ENCODE measurements at places on chromosomes 11 and 22.

DNA sequence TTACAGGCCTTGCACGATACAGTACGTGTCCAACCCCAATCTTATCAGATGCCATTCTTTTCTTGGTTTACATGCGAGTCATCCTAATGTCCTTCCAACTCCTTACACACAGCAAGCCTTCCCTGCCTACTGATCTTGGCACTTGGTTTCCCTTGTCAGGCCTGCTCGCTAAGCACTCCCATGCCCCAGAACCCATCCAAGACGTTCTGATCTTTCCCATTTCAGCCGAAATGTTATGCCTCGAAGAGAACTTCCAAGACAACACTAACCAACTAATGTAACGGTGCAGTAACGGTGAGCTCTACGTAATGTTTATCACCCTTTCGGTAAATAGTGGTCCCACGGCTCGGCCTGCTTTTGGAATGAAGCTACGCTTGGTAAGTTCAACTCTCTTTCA, 521 bp downstream of the PES1 start:
- DNase-seq = no peak

- no peak for DNase-seq
These were observed 35.4 kb upstream of the NFRKB start for GRCh38 chr11:129930743-129931142.

DNA sequence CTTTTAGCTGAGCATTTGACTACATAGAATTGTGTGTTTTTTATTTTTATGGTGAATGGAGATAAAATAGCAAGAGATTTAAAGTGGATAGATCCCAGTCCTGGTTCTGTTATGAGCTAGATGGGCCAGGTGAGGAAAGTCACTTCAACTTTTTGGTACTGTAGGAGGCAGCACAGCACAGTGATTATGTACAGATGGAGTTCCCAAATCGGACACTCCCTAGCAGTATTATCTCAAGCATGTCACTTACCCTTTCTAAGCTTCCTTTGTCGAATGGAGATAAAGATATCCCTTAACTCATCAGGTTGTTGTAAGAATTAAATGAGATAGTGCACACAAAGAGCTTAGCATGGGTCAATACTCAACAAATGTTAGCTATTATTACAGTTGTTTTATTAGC, 5.3 kb downstream of the EXPH5 start:
- no peak for DNase-seq

GRCh38 chr11:109957601-109958000, 135.6 kb upstream of the ZC3H12C start:
- DNase-seq = no peak

DNA sequence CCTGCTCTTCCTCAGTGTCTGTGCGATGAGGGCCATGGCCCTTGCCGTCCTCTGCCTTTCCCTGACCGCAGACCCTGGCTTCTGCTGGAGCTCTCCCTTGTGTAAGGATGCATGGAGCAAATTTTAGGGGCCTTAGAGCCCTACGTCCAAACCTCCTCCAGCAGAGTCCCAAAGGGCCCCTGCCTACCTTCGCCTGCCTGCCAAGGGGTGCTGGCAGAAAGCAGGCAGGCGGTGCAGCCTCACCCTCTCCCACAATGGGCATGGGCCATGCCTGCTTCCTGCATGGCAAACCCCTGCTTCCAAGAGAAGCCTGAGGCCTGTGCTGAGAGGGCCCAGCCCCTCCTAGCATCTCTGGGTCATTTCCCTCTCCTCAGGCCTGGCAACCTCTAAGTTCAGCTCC, 71.3 kb upstream of the FGF3 start:
- no peak for DNase-seq

GRCh38 chr22:42964994-42965699, 49.8 kb downstream of the PACSIN2 start:
- DNase-seq = no peak

GRCh38 chr11:10667521-10667885, 26.1 kb downstream of the IRAG1 start:
- DNase-seq = no peak

- no peak for DNase-seq
These were observed 78.3 kb upstream of the SHISAL1 start for GRCh38 chr22:44391015-44391414.

DNA sequence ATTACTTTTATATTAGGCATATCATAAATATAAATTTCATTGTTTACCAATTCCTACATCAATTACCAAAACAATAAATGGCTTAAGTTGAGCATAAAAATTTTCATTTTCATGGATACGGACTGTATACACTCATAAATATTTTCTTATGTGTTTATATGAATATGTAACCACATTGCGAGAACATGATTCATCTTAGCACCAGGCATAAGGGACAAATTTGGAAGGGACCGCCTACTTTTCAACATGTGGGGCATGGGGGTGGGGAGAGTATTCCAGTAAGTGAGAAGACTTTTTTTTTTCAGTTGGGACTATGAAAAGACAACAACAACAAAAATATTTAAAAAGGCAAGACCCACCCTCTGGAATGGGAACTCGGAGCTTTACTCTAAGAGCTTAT, 296.1 kb downstream of the RAB38 start:
- no peak for DNase-seq

DNA sequence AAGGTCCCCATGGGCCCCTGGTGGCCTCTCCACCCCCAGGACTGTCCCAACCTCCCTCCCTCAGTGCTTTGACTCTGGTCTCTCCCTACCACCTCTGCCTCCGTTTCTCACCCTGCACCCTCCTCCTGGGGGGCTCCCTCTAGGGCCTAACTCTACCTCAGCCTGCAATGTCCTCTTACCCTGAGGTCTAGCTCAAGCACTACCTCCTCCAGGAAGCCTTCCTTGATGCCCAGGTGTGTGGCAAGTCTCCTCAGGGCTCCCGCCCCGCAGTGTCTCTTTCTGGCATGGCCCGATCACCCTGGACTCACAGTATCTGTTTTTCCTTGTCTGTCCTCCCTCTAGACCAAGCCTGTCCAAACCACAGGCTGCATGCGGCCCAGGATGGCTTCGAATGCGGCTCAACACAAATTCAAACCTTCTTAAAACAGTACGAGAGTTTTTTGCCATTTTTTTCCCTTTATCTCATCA, 90.8 kb downstream of the PHF21B start:
- no peak for DNase-seq

- no peak for DNase-seq
These were observed 94.9 kb upstream of the SEPTIN5 start for GRCh38 chr22:19619144-19620009.

DNA sequence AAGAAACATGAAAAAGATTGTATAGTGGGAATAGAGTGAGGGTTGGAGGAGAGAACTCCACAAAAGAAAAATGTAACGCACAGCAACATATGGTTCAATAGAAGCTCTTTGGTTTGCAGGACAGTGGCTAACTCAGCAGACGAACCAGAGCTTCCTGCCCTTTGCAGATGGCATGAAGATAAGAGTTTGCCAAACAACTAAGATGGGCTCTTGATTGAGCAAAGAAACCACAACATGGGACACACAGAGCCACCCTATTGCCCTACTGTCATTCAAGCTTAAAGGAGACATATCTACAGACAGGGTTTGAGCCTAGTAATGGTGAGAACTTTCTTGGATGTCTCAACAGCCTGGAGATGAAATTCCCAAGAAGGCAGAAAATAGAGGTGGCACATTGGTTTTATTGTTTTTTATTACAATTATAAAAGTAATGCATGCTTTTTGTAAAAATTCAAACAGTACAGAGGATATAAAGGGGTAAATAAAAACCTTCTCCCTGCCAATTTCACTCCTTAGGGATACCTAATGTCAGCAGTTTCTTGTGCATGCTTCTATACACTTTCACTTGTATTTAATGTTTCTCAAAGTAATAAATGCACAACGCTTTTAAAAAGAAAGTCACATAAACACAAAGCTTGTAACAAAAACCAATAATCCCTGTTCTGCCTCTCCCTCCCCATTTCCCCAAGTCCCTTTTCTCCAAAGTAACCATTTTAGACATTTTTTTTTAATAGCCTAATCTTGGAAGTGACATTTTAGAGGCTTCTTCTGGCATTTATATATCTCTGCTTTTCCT, 63.7 kb downstream of the COPB1 start:
- DNase-seq = no peak

DNA sequence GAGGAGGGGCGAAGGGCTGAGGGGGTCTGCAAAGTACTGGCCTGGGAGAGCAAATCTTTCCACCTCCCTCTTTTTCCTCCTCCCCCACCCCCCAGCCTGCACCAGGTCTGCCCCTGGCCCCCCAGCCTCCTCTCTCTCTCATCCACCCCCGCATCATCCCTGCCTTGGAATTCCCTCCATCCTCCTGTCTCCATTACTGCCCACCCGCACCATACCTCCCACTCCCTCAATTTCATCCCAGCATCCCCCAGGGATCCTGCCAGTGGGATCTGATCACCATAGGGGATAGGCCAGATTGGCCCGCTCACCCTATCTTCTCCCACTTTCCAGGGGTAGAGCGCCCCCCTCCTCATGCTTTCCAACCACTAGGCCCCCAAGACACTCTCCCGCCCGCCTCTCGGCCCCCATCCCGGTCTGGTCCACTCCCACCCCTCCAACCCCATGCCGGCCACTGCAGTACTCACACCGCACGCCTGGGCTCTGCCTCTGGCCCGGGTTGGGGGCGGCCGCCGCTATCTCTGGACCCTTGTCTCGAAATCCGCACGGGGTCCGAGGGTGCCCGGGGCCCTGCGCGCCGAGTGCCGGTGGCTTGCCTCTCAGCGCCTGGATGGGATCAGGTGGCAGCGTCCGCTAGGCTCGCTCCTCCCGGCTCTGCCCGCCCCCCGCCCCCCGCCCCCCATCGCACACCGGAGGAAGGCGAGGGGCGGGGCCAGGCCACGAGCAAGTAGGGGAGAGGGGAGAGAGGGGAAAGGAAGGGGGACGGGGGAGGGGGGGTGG, at the start of gene GAL3ST3:
TSS of gene GAL3ST3 (minus strand) at position 615 of the 777 bp plus-strand sequence. CDS start 3,746 bp downstream, outside the sequence.
- no peak for DNase-seq

DNA sequence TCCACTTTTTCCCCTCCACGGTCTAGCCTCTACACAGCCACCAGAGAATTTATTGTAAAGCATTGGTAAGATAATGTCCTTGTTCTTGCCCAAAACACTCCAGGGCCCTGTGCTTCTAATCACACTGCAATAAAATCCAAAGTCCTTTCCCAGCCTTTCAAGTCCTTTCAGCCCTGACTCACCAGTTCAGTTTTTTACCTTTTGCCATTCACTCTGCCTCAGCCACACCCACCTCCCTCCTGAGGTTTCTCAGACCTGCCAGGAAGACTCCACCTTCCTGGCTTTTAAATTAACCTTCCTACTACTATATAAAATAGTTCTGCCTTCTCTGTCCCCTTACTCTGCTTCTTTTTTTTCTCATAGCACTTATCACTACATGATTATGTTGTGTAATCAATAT, 91.0 kb upstream of the ARHGAP32 start:
- no peak for DNase-seq

- no peak for DNase-seq
These were observed 42.6 kb downstream of the GNB1L start for GRCh38 chr22:19811811-19812771.

DNA sequence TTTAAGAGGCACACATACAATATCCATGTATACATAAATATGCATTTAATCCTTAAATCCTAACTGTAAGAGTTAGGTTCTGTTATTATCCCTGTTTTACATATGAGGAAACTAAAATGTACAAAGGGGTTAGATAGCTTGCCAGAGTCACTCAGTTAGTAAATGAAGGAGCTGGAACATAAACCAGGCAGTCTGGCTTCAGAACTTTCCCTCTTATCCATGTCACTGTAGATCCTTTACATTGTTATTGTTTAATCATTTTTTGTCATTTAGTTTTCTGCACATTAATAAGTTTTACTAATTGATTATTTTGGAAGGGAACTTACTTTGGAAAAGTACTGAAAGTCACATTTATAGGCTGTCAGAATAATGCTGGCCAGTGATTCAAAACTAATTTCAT, 282.4 kb downstream of the TMEM135 start:
- no peak for DNase-seq

GRCh38 chr11:69904974-69905535, 85.8 kb upstream of the FGF3 start:
- DNase-seq = no peak

DNA sequence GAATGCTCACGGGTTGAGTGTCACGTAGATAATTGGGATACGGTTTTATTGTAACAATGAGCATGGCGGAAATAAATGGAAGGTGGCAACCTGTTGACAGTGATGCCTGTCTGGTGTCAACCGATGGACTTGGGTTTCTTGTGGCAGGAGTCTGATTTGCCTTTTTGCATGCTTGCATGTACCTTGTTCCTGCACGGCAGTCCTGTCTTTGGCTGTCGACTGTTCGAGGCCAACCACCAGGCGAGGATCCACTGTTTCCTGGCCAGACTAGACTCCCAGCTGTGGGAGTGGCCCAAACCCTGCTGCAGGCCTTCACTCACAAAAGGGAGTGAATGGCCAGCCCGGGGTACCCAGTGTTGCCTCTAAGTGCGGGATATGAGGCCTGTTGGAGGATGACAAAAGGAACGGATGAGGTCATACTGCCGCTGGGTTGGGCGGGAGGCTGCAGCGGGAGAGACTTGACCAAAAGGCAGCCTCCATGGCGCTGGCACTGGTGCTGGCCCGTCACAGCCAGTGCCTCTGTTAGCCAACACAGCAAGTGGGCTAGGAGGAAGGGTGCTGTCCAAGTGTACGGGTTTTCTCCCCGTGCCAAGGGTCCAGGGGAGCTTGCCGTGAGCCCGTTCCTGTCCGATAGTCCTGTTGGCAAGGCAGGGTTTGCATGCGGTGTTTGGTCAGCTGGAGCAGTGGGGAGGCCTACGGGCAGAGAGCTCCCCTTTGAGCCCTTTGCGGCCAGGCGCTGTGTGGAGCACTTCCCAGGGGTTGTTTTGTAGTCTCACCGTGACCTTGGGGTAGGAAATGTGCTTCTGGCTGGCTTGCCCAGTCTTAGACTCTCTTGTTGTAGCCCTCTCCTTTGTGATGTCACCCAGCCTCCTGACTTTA, 974 bp downstream of the DGCR8 start:
- peak; percentile 5 for DNase-seq

- DNase-seq = no peak
These were observed 47.8 kb downstream of the CD6 start for GRCh38 chr11:61019037-61019831.

- no peak for DNase-seq
These were observed 802 bp downstream of the KBTBD3 start for GRCh38 chr11:106076171-106076918.

GRCh38 chr22:19596680-19597398, 72.6 kb upstream of the CLDN5 start:
- no peak for DNase-seq

- DNase-seq = peak; percentile 69
These were observed 25.4 kb upstream of the SMTN start for GRCh38 chr22:31055635-31056159.

DNA sequence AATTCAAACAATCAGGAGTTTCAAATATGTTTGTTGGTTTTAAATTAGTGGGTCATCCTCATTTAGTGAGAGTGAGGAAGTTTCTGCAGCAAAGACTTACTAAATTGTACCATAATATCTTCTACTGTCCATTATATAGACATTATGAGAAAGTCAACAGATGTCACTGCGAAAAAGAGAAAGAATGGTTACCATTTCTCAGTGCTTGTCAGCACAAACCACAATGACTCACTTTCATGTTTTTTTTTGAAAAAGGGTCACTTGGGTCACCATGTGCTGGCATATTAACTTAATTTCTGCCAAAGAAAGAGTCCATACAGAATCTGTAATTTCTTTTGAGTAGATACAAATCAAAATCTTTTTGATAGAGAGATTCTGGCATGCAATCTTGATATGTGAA, 924.6 kb upstream of the FAT3 start:
- no peak for DNase-seq

All from left renal pelvis (tissue), 4 donors.